ENCODE measurements at places on chromosomes 4 and X.

DNA sequence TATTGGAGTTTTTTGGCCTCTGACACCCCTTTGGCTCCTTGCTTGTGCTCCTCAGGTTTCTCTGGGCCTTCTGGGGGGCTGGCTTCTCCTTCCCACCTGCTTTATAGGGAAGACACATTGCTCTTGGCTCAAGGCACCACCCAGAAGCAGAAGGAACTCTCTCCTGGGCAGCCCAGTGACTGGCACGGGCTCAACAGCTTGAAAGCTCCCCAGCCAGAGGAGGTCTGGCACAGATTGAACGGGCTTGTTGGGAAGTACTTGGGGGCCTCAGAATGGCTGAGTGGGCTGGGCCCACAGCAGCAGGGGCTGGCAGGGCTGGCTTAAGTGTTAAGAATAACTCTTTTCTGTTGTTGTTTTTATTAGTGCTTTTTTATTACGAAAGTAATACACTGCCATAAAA lies 11.2 kb upstream of the ZNF185 start:
- no peak for DNase-seq

DNA sequence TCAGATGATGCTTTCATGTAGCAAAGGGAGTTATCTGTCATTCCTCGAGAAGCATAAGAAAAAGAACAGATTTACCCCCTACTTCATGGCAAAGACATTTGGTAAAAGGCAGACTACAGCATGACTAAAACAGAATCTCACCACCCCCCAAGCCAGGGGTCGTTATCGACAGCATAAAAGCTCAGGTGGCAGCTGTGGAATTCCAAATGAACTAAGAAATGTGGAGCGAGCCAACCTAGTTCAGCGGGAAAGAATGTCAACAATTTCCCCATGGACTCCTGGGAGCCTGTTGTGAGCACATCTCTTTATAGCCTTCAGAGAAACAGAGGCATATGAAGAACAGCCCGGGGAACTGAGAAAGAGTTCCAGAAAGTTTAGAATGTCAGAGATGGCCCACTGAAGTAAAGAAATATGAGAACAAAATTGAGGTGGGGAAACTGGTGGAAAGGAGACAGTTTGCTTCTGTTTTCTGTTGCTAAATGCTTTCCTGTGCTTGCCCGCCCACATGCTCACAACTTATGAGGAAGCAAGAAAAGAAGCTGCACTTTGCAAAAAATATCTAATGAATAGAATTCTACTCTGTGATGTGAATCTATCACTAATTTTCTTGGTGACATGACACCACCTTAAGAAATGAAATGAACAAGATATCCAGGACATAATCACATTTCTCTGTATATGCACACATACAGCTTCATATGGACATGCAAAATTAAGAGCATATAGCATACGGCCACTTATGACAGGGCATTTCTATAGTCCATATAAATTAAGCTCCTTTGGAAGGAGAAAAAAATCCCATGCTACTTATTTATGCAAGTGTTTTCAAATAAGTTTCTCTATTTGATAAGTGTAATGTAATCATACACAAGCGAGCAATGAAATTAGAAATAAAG lies 135.3 kb upstream of the MID1 start:
- no peak for DNase-seq

DNA sequence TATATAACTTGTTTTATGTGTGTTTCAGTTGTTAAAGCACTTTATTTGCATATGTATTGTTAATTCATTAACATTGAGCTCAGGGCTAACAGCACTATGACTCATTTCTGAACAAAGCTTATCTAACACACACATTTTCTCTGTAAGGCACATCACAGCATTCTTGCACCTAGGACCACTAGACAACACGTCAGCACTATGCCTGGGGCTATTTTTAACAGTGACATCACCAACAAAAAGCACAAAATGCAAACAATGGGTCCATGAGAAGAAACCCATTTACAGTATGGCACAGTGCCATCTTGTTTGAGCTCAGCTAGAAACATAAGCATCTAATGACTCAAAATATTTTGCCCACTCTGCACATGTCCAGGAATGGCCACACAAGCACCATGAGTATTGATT lies 124.4 kb downstream of the RELL1 start:
- DNase-seq: no peak

GRCh38 chrX:10165580-10166247 lies 8.9 kb downstream of the CLCN4 start:
- no peak for DNase-seq

GRCh38 chrX:113770071-113770470 lies 813.8 kb upstream of the HTR2C start:
- DNase-seq: no peak

- DNase-seq: no peak
Measured at GRCh38 chr4:142983589-142983988, 137.5 kb upstream of the INPP4B start.

GRCh38 chr4:75512386-75513211 lies 1.6 kb downstream of the RCHY1 start:
- no peak for DNase-seq

DNA sequence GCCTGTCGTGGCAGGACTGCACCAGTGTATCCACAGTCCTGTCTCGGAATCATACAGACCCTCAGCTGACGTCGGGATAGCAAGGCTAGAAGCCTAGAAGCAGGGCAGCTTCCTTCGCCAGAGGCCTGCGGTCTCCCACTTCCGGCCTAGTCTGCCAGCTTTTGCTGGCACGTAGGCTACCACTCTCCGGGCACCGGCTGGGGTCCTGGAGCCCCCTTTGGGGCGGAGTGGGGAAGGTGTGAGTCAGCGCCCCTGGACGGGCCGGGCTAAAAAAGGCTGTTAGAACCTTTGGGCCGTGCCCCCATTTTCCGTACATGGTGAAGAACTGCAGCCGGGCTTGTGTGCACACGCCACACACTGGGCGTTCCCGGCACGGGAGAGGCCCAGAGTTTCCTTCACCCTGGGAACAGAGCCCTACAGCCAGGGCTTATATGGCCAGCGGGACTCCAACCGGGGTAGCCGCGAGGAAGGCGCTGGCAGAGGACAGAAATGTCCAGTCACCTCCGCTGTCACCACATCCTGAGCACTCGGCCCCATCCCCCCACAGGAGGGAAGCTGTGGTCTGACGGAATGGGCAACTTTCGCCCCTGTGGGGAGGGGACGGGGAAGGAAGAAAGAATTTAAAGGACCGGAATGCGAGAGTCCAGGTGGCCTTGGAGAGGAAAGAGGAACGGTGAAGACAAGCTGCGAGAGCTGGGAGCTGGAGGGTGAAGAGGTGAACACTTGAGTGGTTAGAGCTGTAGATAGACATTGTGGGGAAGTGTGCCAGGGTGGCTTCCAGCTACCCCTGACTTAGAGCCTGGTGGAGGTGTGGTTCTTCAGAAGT lies 4.6 kb downstream of the MAGIX start:
- no peak for DNase-seq

GRCh38 chr4:39170301-39170700 lies 12.0 kb upstream of the WDR19 start:
- no peak for DNase-seq

- no peak for DNase-seq
Measured at GRCh38 chr4:54238389-54238788, 9.3 kb downstream of the PDGFRA start.

GRCh38 chrX:132612821-132613564 lies 124.2 kb upstream of the MBNL3 start:
- DNase-seq: no peak

DNA sequence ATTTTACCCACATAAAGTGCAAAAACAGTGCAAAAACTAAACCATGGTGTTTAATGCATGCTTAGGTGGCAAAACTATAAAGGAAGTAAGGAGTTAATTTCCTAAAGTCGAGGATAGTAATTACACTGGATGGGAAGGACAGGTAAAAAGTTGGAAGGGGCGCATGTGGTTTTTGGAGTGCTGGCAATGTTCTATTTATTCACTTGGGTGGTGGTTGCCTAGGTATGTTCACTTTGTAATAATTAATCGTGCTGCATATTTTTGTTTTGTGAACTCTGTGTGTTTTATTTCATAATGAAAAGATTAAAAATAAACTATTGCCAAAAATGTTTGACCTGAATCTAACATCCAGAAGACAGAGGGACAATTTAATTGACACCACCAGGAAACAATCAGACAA lies 32.1 kb upstream of the SMARCA5 start:
- no peak for DNase-seq

- no peak for DNase-seq
Measured at GRCh38 chrX:16022580-16023200, 100.7 kb upstream of the GRPR start.

DNA sequence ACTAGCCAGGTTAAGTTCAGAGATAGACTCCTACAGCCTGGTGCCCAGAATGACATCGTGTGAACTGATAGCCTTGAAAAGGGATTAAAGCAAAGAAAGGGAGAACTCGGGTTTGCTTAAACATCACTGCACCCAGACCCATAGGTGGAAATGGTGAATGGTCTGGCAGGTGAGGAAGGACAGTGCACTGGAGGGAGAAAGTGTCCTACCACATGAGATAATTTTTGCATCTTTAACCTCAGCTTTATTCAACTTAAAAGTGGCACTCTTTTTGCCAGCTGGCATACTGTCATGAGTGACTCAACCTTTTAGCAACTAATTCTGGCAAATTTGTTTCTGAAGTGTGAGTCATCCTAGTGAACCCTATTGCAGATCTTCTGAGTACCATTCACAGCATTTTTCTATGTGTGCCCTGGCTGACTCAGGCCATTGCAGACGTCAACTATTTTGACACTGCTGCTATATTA lies 53.0 kb upstream of the DAPP1 start:
- DNase-seq: no peak

DNA sequence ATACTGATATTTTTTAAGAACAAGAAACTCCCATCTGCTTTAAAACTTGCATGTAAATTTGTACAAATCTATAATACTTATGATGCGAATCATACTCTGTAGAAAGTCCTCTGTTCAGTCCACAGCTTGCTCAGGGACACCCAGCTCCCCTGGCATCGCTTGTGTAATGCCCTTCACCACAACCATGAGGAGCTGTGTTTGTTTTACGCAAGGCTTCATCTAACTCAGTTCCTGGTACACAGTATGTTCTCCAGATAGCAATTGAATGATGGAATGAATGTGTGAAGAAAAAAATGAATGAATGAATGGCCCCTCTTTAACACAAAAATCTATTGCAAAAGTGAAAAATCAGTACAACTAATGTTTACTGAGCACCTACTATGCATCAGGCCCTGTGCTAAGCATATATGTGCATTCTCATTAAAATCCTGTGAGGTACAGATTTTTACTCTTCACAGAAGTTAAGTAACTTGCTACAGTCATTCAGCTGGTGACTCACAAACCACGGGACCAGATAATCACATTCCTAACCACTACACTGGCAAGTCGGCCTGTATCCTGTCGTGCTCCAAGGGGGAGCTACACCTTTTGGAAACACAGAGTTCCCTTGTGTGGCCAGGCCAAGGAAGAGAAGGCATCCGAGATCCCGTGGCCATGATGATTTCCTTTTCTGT lies 58.7 kb upstream of the KDR start:
- DNase-seq: no peak

GRCh38 chr4:184419976-184420375 lies 54.4 kb downstream of the IRF2 start:
- no peak for DNase-seq

- DNase-seq: no peak
Measured at GRCh38 chr4:17624821-17625220, 10.4 kb downstream of the MED28 start.

DNA sequence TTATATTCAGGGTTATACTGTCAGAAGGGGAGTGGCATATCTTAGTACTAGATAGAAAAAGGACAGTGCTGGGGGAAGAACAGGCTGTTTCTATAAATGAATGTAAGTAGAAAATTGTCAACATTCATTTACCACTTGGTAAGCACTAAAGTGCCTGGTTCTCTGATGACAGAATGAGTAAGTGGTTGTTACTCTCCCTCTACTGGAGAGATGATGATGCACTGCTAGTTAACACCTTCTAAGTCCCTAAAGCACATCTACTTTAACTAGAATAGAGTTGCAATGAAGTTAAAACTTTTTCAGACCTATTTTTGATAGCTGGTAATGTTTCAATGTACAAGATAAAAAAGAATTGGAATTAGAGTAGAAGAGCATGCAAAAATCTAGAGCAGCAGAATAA lies 214.5 kb downstream of the KLHL4 start:
- no peak for DNase-seq

DNA sequence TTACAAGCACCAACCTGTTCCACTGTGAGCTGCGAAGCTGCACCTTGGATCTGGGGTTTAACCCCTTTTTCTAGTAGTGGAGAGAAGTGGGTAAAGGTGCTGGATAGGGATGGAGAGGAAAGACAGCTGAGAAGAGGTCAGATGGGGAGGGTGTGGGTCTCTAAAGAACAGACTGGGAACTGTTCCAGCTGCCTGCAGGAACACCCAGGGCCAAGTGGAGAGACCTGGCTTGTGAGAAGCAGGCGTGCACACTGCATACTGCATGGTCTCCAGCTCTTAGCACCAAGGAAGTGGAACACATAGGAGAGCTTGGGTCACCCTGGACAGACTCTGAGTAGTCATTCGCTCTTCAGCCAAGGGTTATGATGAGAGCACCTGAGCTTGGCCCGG lies 16.1 kb downstream of the BCOR start:
- DNase-seq: no peak

GRCh38 chr4:74793757-74794381 lies 454 bp downstream of the BTC start:
- no peak for DNase-seq

GRCh38 chr4:30792601-30793000 lies 72.4 kb downstream of the PCDH7 start:
- no peak for DNase-seq

GRCh38 chrX:13938051-13938828 lies 91.5 kb downstream of the GEMIN8 start:
- no peak for DNase-seq

GRCh38 chrX:43733699-43734098 lies 77.6 kb downstream of the MAOA start:
- DNase-seq: no peak

GRCh38 chrX:5306654-5307121 lies 922.0 kb downstream of the NLGN4X start:
- DNase-seq: no peak

DNA sequence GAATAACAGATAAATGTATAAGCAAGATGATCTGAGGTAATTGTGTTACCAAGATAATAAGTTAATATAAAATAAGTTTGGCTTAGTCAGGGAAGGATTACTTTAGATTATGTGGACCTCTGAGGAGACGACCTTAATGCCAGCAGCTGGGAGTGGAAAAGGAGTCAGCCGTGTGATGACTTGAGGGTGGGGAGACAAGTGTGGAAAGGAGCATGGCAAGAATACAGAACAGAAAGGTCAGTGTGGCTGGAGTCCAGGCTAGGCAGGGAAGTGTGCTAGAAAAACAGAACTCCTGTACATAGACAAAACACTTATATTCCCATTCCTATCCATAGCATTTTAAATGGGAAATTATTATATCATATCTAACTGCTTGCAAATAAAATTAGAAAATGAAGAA lies 138.8 kb downstream of the PDLIM5 start:
- no peak for DNase-seq

- no peak for DNase-seq
Measured at GRCh38 chrX:35406386-35406785, 391.8 kb upstream of the MAGEB16 start.

- DNase-seq: no peak
Measured at GRCh38 chrX:153725039-153725831, 579 bp downstream of the ABCD1 start.

Data from NCI-H1417 treated with DMSO at 0.1 percent for 48 hours (cell line).